Stimulated activated CD4-positive, alpha-beta T cell treated with anti-CD3 and anti-CD28 coated beads, TNF-alpha, amount 100 ng/mL, for 4 hours (primary cell): ENCODE measurements at places on chromosomes 3 and 15.

- no peak for DNase-seq
These were observed 131.0 kb downstream of the PDZRN3 start for GRCh38 chr3:73493543-73494308.

DNA sequence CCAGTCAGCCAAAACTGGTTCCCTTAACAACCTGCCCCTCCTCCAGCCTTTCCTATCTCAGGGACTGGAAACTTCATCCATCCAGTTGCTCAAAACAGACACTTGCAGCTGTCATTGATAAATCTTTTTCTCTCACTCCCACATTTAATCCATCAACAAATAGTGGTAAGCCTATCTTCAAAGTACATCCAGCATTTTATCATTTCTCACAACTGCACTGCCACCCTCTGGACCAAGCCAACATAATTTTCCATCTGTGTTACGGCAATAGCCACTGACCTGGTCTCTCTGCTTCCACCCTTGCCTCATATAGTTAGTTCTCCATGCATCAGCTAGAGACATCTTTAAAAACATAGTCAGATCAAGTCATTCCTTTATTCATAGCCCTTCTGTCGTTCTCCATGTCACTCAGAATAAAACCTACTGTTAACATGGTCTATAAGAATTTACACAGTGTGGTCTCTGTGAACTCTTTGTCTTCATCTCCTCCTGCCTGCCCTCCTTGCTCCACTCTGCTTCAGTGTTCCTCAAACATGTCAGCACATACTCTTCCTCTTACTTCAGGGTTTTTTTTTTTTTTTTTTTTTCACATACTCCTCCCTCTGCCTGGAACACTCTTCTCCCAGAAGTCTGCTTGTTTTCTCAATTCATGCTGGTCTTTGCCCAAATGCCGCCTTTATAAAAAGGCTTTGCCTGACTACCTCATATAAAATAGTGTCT, 102.5 kb upstream of the COL6A5 start:
- DNase-seq, result no peak

GRCh38 chr15:33872416-33873106, 95.7 kb upstream of the CHRM5 start:
- DNase-seq, result no peak

GRCh38 chr3:172256101-172256734, 192.0 kb downstream of the GHSR start:
- DNase-seq, result no peak

GRCh38 chr15:94509259-94509658, 277.9 kb downstream of the MCTP2 start:
- no peak for DNase-seq

GRCh38 chr15:91407269-91407889, 307.3 kb downstream of the SV2B start:
- DNase-seq, result no peak

DNA sequence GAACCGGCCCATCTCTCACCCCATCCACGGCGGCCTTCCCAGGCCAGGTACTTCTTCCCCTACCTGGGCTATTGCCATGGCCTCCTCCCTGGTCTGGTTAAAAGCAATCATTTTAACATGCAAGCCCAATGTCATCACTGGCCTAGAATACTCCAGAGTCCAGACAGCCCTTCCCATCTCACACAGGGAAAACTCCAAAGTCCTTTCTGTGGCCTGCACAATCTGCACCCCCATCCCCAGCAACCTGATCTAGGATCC, 45.8 kb upstream of the SLCO2A1 start:
- no peak for DNase-seq

GRCh38 chr15:43270676-43271306, 4.1 kb upstream of the TGM5 start:
- no peak for DNase-seq

GRCh38 chr15:56533731-56534403, 68.9 kb upstream of the MNS1 start:
- no peak for DNase-seq

DNA sequence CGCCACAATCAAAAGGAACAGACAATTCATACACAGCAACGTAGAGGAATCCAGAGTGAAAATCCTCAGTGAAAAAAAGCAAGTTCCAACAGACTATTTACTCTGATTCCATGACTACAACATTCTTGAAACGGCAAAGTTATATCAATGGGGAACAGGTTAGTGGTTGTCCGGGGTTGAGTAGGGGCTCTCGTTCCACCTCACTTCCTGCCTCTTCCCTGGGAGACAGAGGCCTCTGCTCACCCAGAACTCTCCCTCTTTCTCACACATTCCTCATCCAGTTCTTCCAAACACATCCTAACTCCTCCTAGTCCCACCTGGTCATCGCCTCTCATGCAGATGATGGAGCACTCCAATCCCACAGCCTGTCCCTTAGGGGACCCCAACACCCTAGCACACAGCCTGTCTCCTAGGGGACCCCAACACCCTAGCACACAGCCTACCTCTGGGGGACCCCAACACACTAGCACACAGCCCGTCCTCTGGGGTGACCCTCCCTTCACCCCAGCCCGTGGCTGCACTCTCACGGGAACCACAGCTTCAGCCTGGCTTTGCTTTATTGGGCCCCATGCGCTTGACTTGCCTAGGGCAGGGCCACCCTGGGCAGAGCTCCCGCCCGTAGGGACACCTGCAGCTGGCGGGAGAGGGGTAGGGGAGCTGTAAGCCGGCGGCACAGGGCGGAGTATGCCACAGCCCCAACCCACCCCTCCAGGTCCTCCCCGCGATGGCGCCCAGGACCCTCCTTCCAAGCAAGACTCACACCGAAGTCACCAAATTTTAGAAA, 5.2 kb downstream of the OCA2 start:
- DNase-seq, result no peak

DNA sequence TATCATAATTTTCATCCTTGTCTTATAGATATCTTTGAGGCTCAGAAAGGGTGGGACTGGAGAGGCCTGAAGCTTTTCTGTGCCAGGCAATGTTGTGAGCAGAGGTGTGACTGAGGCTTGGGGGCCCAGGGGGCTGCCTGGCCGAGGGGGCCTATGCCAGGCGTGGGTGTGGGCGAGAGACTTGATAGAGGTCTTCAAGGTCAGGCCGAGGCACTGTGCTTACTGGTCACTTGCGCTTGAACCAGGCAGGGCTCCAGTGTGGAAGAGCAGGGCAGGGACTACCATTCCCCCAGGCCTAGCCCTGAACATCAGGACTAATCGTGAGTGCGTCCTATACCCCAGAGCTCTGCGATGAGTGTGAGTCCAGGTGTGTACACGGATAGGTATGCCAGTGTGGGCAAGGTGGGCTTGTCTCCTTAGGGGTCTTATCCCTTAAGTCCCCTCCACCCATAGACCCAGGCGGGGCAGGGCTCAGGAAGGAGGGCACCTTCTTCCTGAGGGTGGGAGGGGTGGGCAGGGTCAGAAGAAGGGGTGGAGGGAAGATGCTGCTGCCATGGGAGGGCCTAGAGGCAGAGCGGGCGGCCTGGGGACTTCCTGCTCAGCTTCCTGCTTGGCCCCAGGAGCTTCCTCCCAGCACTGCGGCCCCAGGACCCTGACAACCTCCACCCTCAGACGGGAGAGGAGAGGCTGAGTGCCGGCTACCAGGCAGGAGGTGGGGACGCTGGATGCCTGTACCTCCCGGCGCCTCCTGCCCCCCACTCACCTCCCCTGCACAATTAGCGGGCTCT, 84.7 kb downstream of the LINGO1 start:
- no peak for DNase-seq

DNA sequence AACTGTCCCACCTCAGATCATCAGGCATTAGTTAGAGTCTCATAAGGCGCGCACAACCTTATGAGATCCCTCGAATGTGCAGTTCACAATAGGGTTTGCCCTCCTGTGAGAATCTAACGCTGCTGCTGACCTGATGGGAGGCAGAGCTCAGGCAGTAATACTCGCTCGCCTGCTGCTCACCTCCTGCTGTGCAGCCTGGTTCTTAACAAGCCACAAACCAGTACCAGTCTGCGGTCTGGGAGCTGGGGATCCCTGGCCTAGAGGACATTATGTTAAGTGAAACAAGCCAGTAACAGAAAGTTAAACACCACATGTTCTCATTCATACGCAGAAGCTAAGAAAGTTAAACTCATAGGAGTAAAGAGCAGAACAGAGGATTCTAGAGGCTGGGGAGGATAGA, 47.0 kb downstream of the MAP3K13 start:
- DNase-seq, result no peak

- no peak for DNase-seq
These were observed 1749.6 kb downstream of the SI start for GRCh38 chr3:163328680-163329079.

GRCh38 chr3:167777356-167777755, 41.8 kb downstream of the SERPINI1 start:
- DNase-seq, result no peak

GRCh38 chr15:73950831-73951561, 24.7 kb downstream of the LOXL1 start:
- DNase-seq, result peak; percentile 50

GRCh38 chr3:112605285-112605684, 35.7 kb downstream of the CCDC80 start:
- no peak for DNase-seq

- no peak for DNase-seq
These were observed 92.2 kb downstream of the LRTM1 start for GRCh38 chr3:54835701-54836100.

DNA sequence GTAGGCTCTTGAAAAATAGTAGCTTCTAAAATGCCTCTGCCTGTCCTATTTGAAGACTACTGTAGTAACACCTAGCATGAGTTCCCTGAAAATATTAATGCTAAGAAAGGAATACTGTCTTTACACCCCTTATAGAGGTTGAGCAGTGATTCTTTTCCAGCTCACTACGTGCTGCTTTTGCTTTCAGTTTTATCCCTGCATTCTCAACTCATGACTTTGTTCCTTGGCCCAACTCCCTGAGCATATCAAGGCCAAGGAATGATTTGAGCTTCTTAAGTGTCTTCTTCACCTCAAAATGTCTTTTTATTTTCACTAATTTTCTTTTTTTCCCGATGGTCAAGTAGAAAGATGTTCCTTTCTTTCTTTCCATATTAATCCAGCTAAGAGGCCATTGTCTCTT, 16.5 kb upstream of the P2RY13 start:
- DNase-seq, result no peak

- no peak for DNase-seq
These were observed 445.9 kb downstream of the UNC13C start for GRCh38 chr15:54424171-54424570.

- no peak for DNase-seq
These were observed 1055.8 kb upstream of the CADM2 start for GRCh38 chr3:83902787-83903533.

DNA sequence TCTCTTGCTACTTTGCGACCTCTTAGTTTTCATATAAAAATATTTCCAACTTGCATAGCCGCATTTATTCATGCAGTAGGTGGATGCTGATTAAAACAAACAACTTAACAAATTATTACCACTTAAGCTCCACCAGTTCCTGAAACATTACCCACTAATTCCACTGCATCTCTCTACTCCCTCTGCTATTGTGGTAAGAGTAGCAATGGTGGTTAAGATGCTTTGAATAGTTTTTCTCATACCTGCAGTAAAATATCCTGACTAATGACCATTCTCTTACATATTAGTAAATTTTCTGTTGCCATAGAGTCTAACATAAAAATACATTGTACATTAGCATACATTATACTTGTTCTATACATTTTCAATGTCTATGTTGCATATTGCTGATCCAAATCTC, 397.6 kb upstream of the PLSCR5 start:
- DNase-seq, result no peak

- DNase-seq, result no peak
These were observed 166.4 kb downstream of the SUCNR1 start for GRCh38 chr3:152039887-152040286.

- DNase-seq, result no peak
These were observed at the start of gene DGKG for GRCh38 chr3:186361762-186362536. Gene DGKG, minus strand, starts transcription at chr3:186362234. Its CDS starts 41,775 bp downstream, at chr3:186320459.

DNA sequence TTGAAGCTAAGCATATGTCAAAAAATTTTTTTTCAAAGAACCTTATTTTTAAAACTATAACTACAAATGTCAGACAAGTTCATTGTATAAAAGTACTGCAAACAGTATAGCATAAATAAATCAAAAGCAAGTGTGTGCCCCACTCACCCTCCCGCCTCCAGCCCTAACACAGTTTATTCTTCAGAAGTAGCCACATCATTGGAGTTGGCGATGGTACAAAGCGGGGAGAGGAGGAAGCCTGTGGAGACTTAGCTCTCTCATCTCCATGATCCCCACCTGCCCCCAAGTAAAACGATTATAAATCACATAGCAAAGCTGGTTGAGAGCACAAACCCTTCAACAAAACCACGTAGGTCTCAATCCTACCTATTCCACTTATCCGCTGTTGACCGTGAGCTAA, 33.6 kb downstream of the FOXP1 start:
- no peak for DNase-seq

DNA sequence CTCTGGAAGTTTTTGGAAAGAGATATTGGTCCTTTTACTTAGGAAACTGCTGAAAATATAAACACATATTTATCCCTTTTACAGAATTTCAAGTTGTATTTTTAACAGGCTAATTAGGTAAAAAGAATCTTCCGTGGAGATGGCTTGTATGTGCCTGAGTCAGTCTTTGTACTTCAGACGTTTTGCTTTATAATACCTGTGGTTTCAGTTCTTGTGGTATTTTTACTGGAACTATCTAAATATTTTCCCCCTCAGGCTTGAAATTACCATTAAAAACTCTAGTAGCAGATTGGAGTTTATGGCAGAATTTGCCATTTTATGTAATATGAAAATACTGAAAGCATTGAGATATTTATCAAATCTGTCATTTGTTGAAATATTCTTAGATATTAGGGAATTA, 151.6 kb upstream of the CGNL1 start:
- DNase-seq, result no peak

DNA sequence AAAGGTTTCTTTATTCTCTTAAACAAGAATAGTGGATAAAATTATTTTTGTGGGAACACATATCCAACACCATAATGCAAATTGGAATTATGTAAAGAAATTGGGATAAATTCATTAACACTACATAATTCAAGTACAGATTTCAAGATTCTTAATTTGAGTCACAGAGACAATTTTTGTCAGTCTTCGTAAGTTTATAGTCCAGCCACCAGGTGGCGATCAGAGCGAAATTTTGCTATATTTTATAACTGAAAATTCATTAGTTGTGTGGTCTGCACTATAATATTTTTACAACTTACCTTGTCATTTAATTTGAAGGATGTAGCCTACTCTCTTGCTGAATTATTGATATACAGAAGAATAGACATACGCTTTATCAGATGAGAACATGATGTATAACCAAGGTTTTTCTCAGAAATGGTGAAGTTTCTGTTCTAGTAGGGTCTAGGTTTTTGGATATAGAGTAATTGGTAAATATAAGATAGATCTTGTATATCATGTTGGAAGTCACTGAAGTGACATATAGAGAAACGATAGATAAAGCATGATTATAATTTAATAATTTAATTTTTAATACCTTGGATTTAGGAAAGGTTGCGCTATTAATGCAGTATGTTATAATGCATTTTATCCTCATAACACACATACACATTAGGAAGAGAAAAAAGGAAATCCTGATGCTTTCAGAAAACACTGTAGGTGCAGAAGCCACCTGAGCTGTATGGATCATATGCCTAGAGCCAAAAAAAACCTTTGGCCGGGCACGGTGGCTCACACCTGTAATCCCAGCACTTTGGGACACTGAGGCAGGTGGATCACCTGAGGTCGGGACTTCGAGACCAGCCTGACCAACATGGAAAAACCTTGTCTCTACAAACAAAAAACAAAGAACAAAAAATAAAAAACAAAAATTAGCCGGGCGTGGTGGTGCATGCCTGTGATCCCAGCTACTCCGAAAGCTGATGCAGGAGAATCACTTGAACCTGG, 31.7 kb downstream of the PLSCR4 start:
- DNase-seq, result peak; percentile 2

GRCh38 chr15:48940508-48940907, 23.2 kb downstream of the SHC4 start:
- DNase-seq, result no peak

GRCh38 chr3:66397745-66398144, 103.1 kb downstream of the LRIG1 start:
- no peak for DNase-seq

GRCh38 chr3:132626955-132627354, 29.9 kb downstream of the ACKR4 start:
- DNase-seq, result no peak
